Kidney (tissue), 22 donors: ENCODE measurements at places on chromosomes 11 and 22. TPM values are rescaled to one million over a fixed set of nuclear protein-coding genes. Genes with fewer than 3 reads are reported as not detected.

The MFRP gene
- total RNA-seq: not detected

The THY1 gene
- 17.5 TPM for total RNA-seq

The ATG16L2 gene
- total RNA-seq: 38.6 TPM

The FAM118A gene
- total RNA-seq: 13.0 TPM

The KCNK4 gene
- total RNA-seq: not detected

The OR2D2 gene
- 0.60 TPM for total RNA-seq

The LRRC32 gene
- 136 TPM for total RNA-seq

The MFNG gene
- total RNA-seq: 31.1 TPM

The KRTAP5-9 gene
- total RNA-seq: 0.66 TPM

The KIRREL3 gene
- total RNA-seq: 0.19 TPM

The ZP1 gene
- total RNA-seq: not detected
